ENCODE measurements at places on chromosomes 5 and 9.
A peak's percentile ranks its signal among the peaks of the same experiment; 100 is the strongest.

GRCh38 chr5:111697881-111698757 lies 58.9 kb downstream of the NREP start:
- DNase-seq, result no peak

DNA sequence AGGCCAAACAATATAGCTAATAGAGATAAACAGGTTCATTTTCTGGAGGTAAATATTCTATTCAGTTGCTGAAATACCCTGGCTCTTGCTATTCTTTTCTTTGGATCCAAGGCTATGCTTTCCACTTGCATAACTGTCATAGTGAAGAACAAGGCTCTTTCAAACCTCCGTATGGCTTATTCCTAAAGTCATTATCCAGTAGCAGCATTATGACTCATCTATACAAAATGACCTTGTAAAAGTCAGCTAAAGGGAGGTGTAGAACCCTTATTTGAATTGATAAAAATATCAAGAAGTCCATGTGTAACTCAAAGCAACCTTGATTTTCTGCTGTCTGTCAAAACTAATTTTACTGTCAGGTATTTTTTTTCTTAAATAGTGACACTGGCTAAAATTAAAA lies 447.8 kb downstream of the PLK2 start:
- no peak for DNase-seq

DNA sequence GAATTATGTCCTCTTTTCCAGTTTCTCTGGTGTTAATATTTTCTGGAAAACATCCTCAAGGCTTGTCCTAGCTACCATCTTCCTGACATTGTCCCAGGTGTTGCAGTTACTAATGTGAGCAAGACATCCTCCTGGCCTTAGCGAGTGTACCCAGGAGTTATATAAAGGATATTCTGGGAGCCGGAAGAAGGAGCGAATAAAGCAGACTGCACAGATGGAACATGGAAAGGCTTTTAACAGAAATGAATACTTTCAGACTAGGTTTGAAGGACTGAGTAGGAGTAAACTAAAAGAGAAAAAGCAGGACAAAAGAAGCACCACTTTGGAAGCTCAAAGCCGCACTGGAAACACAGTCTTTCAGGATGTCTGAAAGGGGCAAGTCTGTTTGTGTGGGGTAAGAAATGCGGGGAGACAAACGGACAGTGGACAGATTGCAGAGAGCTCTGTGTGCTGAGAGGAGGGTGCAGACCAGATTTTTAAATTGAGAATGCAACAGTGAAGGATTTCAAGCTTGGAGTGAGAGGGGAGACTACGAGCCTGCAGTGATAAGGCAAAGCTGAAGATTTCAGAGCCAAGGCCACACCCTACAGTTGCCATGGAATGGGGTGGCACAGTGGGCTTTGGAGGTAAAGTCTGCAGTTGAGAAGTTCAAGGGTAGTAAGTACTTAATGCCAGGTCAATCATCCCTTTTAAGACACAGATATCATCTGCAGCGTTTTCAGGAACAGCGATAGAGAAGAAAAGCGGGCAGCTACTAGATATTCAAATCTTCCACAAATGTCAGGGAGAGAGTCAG lies 94.1 kb upstream of the TAF11L2 start:
- DNase-seq, result no peak

DNA sequence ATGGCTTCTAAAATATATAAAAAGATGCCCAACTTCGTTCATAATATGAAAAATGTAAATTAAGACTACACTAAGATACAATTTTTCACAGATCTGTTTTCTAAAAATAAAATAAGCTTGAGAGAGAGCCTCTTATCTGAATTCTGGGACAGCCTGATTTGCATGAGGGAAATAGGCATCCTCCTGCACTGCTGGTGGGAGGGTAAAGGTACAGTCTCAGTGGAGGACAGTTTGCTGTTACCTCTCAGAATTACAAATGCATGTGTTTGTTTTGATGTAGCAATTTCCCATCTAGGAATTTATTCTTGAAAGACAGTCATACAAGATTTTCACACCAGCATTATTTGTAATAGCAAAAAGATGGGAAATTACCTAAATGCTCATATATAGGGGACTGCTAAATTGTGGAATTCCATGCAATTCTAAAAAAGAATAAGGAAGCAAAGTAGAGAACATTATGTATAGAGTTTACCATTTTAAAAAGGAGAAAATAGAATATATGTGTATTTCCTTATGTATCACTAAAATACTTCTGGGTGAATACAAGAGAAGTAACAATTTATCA lies 75.7 kb downstream of the ZSWIM6 start:
- no peak for DNase-seq

DNA sequence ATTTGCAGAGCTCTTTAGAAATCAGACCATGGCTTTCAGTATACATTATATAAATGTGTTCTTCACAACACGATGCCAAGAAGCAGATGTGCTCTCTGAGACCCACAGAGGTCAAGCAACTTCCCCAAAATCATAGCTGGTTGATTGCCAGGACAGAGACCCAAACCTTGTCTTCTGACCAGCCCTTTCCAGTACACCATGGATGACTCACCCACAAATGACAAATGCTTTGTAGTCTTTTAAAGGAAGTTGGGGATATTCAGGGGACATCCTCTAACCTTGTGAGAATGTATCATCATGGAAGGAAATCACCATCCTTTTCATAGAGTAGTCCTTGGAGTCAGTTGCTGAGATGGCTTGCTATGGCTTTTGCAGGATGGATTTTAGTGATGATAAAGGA lies 30.1 kb downstream of the ZNF462 start:
- DNase-seq, result no peak

DNA sequence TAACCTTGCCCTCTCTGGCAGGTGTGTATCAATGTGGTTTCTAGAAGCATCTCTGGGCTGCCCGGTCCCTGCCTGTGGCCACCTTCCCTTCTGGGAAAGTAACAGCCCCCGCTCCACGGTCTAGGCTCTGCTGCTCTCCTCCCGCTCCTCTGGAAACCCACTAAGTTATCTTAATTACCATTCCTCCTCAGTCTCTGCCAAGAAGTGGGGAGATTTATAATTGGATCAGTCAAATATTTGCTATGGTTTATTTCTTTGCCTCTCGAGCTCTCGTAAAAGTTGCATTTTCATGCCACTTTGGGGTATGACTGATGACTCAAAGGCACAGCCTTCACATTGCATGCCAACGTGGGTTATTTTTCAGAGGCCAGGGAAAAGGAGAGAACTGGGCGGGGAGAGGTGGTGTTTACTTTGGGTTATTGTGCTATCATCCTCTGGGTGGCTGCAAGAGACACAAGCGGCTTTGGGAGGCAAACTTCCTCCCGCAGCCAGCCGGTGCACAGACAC lies 205.3 kb upstream of the WWC1 start:
- DNase-seq, result no peak

- DNase-seq, result peak; percentile 20
These were observed 53.0 kb downstream of the NUP214 start for GRCh38 chr9:131178382-131178781.

GRCh38 chr5:149162401-149163084 lies 21.2 kb downstream of the ABLIM3 start:
- DNase-seq, result no peak

- no peak for DNase-seq
These were observed 85.3 kb upstream of the STC2 start for GRCh38 chr5:173413471-173413982.

GRCh38 chr5:177606071-177607051 lies 6.4 kb downstream of the B4GALT7 start:
- no peak for DNase-seq
